ENCODE measurements at places on chromosomes 3 and 15.

- DNase-seq = no peak
Measured at GRCh38 chr3:45612918-45613602, 18.5 kb downstream of the LIMD1 start.

- no peak for DNase-seq
Measured at GRCh38 chr3:153621953-153622352, 459.9 kb downstream of the RAP2B start.

DNA sequence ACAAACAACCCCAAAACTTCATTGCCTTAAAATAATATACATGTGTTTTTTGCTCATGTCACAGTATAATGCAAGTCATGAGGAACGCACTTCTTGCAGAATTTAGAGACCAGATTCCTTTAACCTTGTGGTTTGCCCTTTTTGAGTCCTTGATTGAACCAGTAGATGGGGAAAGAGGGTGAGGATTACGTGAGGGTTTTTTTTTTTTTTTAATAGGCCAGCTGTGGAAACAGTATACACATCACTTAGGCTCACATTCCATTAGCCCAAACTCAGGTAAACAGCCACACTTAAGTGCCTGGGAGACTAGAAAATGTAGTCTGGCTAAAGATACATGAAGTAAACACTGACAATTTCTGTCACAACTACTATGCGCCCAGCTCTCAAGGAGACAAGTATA, 114.9 kb upstream of the MLF1 start:
- DNase-seq = no peak

DNA sequence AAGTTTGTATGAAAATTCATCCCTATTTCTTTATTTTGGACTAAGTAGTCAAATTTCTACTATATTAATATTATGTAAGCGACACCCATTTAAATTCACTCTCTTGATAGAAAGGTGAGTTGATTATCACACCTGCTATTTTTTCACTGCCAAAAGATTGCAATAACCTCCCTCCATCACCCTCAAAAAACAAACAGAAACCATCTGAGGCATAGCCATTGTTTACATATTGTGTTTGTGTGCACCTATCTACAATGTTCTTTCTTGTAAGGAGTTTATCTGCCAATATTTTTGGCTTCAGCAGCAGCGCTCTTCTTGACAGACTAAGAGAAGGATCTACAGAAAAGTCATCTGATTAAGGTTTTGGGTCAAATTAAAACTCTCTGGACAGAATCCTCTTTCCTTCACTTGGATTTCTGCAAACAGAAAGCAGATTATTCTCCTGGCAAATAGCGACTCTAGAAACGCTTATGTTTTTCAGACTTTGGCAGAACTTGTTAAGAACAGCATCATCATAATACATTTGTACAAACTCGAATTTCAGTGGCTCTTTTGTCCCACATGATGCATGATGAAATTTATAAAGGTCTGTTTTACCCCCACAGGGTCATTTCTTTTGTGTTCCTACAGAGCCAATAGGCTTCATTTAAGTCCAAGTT, 48.6 kb downstream of the KCNMB2 start:
- no peak for DNase-seq

DNA sequence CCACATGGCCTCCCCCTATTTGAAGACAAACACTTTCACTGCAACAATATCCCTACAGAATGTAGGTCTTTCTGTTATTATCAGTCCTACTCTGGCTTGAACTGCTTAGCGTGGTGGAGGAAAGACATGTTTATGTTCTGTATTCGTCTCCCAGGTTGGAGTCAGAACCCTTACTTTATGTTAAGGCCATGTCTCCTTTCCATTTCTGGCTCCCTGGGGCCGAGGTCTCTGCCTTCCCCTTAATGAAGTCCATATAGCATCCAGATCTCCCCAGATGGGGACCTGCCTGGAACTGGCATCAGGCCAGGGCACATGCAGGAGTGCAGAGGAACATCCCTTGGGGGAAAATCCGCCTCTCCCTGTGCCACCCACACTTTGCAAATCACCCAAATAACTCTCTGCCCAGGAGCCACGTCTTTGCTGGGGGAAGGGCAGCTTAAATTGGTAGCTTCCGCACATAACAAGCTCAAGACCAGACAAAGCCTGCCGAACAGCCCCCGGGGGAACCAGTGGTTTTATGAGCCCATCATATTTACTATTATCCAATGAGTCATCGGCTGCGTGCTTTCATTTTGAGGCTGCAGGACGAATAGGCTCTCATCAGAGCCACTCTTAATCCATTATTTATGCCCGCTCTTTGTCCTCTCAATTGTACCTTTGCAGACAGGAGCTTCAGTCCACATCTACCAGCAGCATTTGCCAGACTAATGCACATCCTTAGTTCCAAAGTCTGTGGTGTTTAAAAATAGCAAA, 237.0 kb downstream of the UACA start:
- DNase-seq = peak; percentile 34

DNA sequence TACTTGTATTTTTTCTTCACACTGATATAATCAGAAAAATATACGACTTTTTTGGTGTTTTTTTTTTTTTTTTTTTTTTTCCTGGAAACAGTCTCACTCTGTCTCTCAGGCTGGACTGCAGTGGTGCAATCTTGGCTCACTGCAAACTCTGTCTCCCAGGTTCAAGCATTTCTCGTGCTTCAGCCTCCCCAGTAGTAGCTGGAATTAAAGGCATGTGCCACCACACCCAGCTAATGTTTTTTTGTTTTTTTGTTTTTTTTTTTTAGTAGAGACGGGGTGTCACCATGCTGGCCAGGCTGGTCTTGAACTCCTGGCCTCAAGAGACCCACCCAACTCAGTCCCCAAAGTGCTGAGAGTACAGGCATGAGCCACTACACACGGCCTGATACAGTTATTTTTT, 20.8 kb upstream of the DNAAF4 start:
- DNase-seq = no peak
